GM23338 (cell line): ENCODE measurements at places on chromosomes 5 and 9. TPM values are rescaled to one million over a fixed set of nuclear protein-coding genes. Genes with fewer than 3 reads are reported as not detected.

DNA sequence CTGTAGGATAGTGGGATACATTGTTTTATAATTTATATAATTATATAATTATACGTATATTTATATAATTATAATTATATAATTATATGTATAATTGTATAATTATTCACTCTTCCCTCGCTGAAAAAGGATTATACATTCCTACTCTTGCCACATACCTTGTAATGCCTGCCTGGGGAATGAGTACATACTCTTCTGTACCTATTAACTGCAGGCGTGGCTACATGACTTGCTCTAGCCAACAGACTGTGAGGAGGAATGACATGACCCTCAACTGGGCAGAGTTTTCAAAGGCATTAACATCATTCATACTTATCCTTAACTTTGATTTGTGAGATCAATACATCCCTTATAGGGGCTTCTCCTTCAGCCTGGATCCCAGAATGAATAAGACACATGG is 19.1 kb downstream of the ERMP1 start:
- no peaks in the 10 kb centered on the region for H3K4me1 ChIP-seq
- no peaks in the 10 kb centered on the region for H3K36me3 ChIP-seq
- no peak for DNase-seq
- no peak overlapping the region for H3K27ac ChIP-seq
- no peak overlapping the region for H3K4me3 ChIP-seq

GRCh38 chr5:180289433-180289832 is 2.5 kb downstream of the MAPK9 start:
- H3K4me3 ChIP-seq = no peak overlapping the region
- peaks cover 32% of the 10 kb centered on the region for H3K4me1 ChIP-seq
- no peaks in the 10 kb centered on the region for H3K36me3 ChIP-seq

DNA sequence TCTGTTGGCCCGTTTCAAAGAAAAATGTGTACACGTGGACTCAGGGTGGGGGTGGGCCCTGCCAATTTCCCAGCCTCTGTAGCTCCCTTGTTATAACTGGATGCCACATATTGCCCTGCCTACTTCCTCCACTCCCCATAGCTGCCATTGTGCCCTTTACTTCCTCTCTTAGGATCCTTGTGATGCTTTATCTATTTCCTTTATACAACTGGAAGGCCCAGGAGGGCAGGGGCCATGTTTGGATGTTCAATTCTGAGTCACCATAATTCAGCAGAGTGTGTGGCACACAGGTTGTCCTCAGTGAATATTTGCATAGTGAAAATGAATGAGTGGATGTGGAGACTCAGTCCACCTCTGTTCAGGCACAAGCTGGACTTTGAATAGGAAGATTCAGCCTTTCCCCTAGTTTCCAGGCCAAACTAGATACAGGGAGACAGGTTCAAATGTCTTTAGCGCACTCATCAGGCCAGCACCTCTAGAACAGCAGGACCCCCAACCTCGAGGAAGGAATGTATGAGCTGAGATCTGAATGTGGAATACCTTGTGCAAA is 10.6 kb upstream of the FEM1C start:
- H3K27me3 ChIP-seq = no peaks in the 10 kb centered on the region
- no peak overlapping the region for H3K4me3 ChIP-seq
- H3K27ac ChIP-seq = no peak overlapping the region

The NSUN2 gene
- 110 and 112 TPM in 2 replicates for total RNA-seq

The SPATA31D4 gene
- not detected in 2 replicates for total RNA-seq

The PCDHGA1 gene
- total RNA-seq = 1.7 and 2.2 TPM in 2 replicates
